ENCODE measurements at places on chromosomes 5 and 9. TPM values are rescaled to one million over a fixed set of nuclear protein-coding genes. Genes with fewer than 3 reads are reported as not detected.

CDHR2 gene
- 6.8 TPM for total RNA-seq

ZBTB6 gene
- 2.4 TPM for total RNA-seq

TNC gene
- total RNA-seq = 4.0 TPM

PCDHGB3 gene
- 1.8 TPM for total RNA-seq

PCDHA5 gene
- not detected for total RNA-seq

TMEM252 gene
- total RNA-seq = not detected

CA9 gene
- 0.97 TPM for total RNA-seq

GMCL2 gene
- total RNA-seq = not detected

INSL6 gene
- not detected for total RNA-seq

MORN5 gene
- total RNA-seq = not detected
